ENCODE measurements at places on chromosomes 3 and 15.

DNA sequence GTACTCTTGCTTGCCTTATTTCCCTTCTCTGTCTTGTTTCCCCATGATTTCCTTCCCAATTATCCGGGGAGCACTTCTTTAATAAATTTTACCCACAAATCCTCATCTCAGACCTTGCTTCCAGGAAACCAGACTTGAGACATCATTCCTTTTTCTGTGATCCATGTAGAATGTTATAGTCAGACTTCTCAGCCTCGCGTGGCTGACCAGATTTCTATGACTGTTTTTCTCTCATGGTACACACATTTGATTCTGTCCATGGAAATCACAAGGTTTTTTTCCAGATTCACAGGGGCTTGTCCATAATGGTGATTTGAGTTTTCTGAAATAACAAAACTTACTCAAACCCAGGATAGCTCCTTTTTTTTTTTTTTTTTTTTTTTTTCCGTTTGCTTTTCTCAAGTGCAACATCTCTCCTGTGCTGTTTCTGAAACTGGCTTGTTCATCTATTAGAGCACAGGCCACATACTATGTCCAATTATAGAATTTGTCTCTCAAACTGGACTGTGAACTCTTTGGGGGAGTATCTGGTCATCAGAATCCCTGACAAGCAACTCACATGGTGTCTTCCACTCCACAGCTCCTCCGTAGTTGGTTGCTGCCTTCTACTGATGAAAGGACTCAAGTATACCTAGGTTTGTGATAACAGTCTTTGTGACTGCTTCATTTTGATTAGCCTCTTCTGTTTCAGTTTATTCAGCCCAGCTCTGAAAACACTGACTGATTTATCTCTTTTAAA is 50.8 kb downstream of the RBMS3 start:
- DNase-seq, result no peak

GRCh38 chr3:157179365-157179803 is 19.4 kb upstream of the CCNL1 start:
- DNase-seq, result no peak

DNA sequence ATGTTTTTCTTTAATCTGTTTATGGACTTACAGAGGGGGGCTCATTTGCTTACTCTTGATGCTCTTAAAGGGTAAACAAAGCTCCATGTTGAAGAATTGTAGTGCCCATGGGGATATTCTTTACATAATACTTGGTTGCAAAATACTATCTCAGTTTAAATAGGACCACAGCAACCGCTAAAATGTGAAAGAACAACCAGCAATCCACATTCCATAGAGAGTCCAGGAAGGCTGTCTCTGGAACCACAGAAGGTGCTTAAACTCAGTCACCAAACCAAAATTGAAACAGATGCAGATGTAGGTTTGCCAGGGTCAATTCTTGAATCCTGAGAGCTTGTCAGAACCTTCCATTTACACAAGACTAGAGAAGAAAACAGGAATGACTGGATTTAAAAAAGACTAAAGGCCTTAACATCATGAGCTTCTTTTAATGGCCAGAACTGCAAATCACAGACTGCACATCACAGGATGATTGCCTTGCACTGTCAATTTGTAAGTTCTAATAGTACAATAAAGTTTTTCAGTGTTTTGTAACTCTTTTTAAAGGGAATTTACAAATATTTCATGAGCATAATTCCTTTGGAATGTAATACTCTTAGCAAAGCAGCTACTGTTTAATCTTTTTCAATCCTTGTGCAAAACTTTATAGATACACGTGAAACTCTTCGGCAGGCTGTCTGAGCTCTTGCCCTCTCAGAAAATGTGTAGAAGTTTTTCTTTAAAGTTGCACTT is 661.6 kb downstream of the SI start:
- DNase-seq, result no peak

- no peak for DNase-seq
These were observed 7.2 kb upstream of the FBXW12 start for GRCh38 chr3:48364840-48365239.

DNA sequence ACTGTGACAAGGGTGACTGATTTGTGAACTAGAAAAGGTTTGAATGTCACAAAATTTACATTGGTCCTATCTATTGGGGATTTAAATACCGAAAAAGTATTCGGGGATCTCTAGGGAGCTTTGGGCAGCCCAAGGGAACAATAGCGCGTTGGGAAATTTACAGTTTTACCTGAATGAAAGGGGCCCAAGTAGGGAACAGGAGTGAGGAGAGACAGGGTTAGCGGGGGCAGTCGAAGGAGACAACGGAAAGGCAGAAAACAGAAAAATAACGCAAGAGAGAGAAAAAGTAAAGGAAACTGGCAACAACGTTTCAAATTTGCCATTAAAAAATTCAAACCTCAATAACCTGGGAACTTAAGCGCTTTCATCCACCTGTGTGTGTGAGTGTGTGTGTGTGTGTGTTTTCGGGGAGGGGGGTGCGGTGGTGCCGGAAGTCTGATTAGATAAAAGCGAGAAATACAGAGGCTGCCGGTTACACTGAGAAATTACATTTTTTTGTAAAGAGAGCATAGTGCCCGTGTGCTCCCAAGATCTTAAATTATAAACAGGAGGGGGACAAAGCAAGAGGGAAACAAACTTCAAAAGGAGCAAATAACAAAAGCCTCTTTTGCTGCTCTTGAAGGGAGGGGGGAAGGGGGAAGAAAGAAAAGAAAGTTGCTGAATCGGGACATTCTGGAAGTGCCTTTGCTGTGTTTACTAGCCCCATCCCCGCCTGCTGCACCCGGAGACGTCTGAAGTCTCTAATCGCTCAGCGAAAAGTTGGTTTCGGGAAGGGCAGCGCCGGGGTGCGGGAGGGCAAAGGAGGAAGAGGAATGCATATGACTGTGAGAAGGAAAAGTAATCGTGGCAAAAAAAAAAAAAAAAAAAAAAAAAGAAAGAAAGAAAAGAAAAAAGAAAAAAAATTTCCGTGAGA is 721 bp upstream of the ZIC1 start:
- DNase-seq, result no peak

DNA sequence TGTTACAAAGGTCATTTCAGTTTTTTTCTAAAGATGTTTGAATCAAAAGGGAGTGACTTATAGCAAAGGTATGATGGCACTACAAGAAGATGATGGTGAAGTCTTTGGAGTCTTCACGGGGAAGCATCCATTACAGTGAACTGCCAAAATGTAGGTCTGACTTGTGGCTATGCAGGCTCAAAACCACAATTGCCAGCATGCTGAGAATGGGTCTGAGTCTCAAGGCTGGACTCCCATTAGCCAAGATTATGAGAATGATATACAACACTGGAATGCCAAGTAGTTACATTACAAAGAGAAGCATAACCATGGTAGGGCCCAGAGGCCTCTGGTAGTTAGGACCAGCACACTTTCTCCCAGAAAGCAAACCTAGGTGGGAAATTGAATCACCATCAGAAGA is 194.2 kb downstream of the MTHFS start:
- no peak for DNase-seq

DNA sequence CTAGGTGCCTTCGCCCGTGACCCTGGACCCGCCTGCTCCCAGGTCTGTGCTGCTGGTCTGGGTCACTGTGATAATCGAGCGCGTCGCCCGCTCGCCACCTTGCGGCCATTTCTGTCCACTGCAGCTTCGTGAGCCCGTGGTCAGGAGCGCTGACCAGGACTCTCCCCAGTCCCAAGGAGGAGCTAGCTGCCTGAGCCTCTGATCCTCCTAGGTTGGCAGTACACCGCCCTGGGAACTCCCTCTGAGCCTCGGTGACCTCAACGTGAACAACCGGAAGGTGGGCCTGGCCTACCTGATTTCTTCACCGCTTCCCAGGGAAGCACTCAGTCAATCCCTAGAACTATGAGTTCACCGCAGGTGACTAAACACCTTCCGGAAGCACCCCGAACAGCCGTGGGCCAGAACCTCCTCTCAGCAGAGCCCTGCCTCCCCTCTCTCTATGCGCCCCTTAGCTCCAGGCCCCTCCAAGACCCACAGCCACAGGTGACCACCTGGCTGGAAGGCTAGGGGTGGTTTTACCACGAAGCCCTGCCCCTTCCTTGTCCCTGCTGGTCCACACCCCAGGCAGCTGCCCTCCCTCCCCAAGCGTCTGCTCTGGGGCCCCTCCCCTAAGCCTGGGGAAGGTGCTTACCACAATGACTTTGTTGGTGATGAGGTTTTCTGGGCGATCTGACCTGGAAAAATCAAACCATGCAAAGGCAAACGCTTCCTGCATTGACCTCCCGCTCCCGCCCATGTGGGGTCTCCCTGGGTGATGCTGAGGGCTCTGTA is 9.7 kb downstream of the PLA2G4D start:
- no peak for DNase-seq

DNA sequence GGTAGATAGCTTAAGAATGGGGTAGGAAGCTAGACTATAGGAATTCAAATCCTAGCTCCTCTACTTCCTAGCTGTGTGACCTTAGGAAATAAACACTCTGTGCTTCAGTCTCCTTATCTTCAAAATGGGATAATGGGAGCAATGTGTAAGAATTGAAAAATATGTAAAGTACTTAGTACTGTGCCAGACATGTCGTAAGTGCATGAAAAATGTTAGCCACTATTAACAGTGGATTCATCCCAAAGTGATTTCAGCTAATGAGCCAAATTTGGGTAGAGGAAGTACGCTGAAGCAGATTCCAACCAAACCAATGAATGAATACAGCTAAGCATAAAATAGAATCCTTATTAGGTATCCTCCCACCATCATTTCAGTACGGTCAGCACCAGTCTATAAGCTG is 192.1 kb downstream of the RORA start:
- DNase-seq, result no peak

DNA sequence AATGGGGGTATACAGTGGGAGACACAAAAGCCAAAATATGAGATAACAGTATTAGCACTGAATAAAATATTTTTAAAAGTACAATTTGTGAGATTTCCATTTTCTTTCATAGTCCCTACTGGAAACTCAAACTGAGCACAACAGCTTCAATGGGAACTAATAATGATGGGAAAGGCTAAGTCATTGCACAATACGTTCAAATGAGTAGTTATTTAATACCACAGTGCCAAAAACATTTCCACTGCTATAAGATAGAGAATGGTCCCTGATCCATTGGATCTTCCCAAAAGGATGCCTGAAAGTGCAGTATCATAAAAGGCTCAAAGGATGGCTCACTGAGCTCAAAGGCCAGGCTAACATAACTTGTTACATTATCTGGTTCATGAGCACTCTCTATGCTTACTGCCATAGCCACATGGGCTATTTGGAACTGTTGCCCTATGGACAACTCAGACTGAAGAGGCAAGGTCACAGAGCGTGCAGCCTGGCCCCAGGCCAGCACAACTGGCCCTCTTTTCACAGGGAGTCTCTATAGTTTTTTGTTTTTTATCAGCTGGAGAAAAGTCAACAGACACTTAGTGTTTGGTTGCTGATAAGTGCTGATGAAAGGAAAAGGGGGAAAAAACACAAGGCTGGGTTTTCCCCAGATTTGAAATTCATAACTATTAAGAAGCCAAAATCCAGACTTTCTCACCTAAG is 54.1 kb upstream of the PPIB start:
- DNase-seq, result no peak

- no peak for DNase-seq
These were observed 411.4 kb upstream of the TPRG1 start for GRCh38 chr3:188760408-188760807.

GRCh38 chr3:125055331-125055912 is 375 bp downstream of the HEG1 start:
- no peak for DNase-seq

- no peak for DNase-seq
These were observed 17.1 kb downstream of the PRR23E start for GRCh38 chr3:127209840-127210653.

- DNase-seq, result no peak
These were observed 736 bp downstream of the IREB2 start for GRCh38 chr15:78438619-78439285.

DNA sequence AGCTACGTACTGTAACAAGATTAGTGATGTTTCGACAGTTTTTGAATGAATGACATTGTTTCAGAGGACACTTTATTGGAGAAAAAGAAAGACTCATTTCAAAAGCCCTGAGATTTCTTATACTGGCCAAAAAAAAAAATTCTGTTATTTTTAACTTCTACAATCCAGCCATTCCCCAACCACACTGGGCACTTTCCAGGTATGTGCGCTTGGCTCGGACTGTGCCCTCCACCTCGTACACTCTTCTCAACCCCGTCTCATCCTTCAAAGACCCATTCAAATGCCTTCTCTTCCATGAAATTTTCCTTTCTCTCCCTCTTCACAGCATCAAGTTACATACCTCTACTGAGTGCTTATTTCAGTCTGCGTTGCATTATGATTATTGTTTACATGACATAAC is 328.5 kb upstream of the SOX2 start:
- DNase-seq, result no peak

GRCh38 chr15:51251556-51251955 is 86.8 kb downstream of the CYP19A1 start:
- DNase-seq, result no peak

DNA sequence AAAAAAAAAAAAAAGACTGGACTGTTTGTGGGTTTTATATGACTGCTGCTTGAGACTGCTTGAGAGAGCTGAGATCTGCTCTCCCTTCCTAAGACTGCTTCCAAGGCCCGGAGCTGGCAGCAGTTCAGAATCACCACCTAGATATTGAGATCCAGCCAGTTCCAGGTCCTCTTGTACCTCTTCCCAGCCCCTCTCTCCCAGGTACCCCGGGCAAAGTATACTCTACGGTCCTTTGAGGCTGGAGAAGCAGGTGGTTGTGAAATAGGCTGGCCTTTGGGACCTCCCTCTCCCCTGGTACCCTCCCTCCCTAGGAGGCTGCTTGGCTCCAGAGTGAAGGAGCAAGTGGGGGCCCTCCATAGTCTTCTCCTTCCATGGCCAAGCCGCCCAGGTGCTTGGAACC is 12.6 kb upstream of the BAHD1 start:
- DNase-seq, result no peak

GRCh38 chr3:56421205-56421604 is 47.1 kb downstream of the ERC2 start:
- DNase-seq, result no peak

GRCh38 chr15:101445562-101446517 is 43.7 kb downstream of the PCSK6 start:
- no peak for DNase-seq
